Stimulated activated CD4-positive, alpha-beta T cell treated with anti-CD3 and anti-CD28 coated beads, Interleukin-1b, Interleukin-23, amount 100 ng/mL, for 1 hour (primary cell): ENCODE measurements at places on chromosomes 11 and 22.
A peak's percentile ranks its signal among the peaks of the same experiment; 100 is the strongest.

- no peak for DNase-seq
Measured at GRCh38 chr11:6096417-6096816, 11.1 kb upstream of the OR56B4 start.

GRCh38 chr11:2525941-2526807 lies 81.4 kb downstream of the KCNQ1 start:
- DNase-seq = no peak

DNA sequence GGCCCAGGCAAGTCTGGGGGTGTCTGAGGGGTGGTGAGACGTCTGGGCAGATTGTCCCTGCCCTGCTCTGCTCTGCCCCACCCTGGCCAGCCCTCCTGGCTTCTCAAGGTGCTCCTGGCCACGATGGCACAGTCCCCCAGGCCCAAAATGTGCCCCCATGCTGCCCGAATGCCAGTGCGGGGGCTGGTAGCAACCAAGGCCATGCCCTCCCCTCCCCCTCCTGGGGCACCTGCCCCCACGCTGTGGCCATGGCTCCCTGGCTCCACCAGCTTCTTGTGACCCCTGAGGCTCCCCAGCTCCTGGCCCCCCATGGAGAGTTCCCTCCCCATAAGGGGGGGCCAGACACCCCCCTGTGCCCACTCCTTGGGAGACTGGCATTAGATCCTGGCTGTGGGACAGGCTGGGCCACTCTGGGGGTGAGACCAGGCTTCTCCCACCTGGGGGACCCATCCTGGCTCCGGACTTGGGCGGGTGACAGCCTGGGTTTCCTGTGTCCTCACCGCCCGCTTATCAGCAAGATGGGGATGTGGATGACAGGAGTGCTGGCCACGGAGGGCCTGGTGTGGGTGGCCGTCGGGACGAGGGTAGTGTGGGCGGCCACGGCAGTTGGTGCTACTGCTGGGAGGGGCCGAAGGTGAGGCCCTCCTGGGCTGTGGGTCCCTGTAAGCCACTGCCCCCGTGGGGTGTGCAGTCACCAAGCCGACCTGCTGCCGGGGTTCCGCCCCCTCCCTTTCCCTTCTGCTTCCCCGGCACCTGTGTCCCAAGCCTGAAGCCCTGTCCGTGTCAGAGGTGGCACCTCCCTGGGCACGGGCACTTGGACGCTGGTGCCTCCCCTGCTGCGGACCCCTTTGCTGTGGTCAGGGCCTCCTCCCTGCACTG lies 15.9 kb upstream of the MUC6 start:
- no peak for DNase-seq

GRCh38 chr11:123178186-123178585 lies 16.9 kb downstream of the CLMP start:
- DNase-seq = no peak

GRCh38 chr11:20058749-20059458 lies 101.4 kb downstream of the DBX1 start:
- DNase-seq = no peak

DNA sequence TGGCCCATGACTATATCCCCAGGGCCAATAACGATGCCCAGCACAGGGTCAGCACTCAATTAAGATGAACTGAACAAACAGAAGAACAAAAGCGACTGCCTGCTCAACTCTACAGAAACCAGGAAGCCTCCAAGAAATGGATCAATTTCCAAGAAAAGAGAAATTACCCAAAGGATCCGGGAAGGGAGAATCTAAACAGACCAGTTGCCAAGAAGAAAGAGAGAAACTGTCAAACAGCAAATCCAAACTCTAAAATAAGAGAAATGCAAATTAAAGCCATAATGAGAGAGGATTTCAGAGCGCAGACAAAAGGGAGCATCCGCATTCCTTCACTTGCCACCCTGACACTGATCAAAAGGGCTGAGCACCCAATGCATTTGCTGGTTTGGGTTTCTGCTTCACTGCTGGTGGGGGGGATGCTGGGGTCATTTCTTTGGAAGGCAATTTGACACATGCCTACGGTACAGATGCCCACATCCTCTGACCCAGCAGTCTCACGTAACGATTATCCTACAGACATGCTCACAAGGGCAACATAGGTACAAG lies 37.7 kb upstream of the RFPL3 start:
- DNase-seq = no peak

DNA sequence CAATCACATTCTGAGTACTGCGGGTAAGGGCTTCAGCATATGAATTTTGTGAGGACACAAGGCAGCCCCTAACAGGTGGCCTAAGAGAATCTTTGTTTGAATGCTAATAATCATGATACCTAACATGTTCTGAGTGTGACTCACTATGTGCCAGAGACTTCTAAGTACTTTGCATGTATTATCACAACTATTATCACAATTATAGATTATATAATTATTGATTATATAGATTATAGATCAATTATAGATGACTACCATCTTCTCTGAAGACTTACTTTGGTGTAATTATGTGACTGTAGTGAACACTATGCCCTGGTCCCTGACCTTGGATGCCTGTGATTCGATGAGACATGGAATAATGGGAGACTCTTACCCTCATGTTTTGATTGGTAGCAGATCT lies 62.6 kb downstream of the FLI1 start:
- no peak for DNase-seq

GRCh38 chr11:34411791-34412190 lies 26.9 kb upstream of the CAT start:
- DNase-seq = no peak

DNA sequence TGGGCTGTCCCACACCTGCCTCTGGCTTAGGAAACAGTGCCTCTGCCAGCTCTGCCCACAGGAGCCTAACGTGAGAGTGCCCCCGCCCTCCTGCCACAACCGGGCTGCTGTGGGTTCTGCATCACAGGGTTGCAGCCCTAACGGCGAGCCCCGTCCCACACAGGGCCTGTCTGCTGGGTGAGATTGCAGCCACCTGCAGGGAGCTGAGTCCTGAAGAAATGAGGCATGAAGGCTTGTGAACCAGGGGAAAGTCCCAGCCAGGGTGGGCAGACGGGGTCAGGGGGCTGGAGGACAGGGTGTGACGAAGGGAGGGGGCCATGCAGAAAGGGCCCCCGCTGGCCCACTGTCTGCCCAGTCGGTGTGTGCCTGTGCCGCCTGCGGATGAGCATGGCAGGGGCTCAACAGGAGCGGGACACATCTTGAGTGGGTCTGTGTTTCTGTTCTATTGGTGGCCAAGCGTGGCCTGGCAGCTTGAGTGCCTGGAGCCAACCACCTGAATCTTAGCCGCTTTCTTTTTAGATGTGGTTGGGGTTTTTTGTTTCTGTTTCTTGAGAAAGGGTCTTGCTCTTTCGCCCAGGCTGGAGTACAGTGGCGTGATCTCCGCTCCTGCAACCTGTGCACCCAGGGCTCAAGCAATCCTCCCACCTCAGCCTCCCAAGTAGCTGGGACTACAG lies 38.9 kb downstream of the CTTN start:
- DNase-seq = no peak

- DNase-seq = no peak
Measured at GRCh38 chr11:62552485-62553079, 6.0 kb upstream of the AHNAK start.

- DNase-seq = peak; percentile 27
Measured at GRCh38 chr22:41447435-41448188, 1.0 kb upstream of the TOB2 start.

DNA sequence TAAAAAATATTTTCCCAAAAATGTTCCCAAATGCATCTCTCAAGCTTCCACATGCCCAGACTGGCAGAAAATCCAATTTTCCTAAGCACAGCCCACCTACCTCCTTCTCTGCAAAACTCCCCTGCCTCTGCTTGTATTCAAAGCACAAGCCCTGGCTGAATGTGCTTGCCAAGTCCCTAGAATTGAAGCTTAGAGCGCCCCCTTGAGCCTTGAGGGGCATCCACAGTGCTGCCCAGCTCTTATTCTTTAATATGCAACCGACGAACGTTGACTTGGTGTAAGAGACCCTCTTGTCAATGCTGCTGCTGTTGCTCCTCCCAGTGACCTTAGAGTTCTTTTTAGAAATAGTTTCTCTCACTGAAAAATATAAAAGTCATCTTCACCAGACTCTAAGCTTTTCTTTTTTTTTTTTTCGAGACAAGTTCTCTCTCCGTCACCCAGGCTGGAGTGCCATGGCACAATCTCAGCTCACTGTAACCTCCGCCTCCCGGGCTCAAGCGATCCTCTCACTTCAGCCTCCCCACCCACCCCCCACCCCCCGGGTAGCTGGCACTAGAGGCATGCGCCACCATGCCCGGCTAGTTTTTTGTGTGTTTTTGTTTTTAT lies 63.5 kb upstream of the CAPRIN1 start:
- peak; percentile 44 for DNase-seq

- no peak for DNase-seq
Measured at GRCh38 chr11:13038366-13038765, 29.2 kb downstream of the RASSF10 start.

DNA sequence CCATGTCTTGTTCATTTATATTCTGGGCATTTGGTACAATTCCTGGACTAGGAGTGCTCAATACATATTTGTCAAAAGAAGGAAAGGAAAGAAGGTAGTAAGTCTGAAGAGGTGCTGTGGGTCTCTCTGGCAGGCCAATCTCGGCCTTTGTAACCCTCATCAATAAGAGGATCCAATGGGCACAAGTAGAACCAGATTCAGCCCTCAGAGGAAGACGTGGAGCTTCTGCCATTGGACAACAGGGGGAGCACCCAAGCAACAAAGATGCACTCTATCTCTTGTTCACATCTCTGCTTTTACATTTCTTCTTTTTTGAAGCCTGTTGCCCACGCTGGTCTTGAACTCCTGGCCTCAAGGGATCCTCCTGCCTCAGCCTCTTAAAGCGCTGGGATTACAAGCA lies 2.2 kb upstream of the VPS11 start:
- no peak for DNase-seq

GRCh38 chr22:35312198-35313059 lies 12.7 kb downstream of the TOM1 start:
- DNase-seq = no peak
